ENCODE measurements at places on chromosomes 7 and 10.

DNA sequence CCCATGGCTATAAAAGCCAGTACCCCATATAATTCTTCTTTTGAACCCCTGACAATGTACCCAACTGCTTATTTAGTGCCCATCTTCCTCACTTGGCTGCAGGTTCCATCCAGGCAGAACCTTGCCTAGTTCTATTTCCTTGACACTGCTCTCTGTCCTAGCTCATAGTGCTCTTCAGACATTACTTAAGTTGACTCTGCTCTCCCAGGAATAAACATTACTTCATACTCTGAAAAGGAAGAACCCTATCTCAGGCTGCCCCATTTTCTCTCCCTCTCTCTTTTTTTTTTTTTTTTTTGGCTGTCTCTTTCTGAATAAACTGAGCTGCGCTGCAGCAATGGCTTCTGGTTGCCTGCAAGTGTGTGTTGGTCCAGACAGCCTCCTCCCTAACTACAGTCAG lies 21.0 kb downstream of the ACTA2 start:
- no peak for DNase-seq

DNA sequence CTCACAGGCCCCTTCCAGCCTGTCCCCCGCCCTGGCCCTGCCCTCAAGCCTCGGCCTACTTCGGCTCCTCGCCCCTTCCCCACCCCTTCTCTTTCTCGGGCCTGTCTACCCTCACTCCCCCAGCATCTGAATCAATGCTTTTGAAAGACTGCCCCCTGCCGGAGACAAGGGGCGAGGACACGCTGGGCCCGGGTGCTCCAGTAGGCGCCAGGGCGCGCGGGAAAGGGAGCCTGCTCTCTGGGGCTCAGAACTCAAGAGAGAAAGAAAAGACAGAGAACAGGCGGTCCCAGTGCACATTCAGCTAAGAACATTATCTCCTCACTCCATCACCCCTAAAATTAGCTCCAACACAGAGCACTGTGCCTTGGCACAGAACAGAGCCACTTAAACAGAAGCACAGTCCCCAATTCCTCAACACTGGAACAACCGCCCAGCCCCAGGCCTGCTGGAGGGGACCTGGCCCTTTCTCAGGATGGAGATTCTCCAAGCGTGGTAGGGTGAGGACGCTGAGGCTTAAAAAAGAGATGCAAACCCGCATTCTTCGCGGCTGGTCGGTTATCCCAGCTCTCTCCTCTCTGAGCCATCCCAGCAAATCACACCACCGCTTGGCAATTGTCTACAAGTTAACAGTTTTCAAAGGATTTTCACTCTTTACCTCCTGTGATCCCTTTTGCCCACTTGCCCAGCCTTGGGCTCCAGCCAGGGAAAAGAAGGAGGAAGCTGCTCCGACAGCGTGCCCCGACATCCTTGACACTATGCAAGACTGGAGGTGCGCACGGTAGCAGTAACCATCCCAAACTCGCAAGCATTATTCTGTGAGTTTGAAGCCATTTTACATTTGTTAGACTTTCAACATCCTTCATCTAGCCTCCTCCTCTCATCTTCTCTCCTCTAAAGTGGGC lies 2.1 kb downstream of the GIGYF1 start:
- DNase-seq: peak; percentile 52

- DNase-seq: no peak
These were observed 105.6 kb downstream of the RNLS start for GRCh38 chr10:88477343-88478085.

DNA sequence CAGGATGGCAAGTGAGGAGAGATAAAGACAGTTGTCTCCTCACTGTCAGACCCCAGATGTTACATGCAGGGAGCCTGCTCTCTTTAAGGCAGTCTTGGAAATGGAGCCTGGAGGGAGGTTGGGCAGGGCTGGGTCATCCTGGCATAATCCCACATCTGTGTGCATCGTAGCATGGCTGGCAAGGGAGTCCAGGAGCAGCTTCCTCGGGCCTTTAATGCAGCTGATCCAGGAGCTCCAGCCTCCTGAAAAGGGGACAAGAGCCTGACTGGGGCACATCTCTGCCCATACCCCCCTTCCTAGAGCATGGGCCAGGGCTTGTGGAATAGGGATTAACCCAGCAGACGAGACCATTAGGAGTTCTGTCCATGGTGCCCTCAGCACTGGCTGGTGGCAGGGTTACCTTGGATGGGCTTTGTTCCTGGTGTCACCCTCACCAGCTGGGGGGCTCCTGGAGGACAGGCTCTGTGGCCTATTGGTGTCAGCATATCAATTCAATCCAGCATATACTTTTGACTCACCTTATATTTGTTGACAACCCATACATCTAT lies 34.9 kb downstream of the TBATA start:
- DNase-seq: no peak

DNA sequence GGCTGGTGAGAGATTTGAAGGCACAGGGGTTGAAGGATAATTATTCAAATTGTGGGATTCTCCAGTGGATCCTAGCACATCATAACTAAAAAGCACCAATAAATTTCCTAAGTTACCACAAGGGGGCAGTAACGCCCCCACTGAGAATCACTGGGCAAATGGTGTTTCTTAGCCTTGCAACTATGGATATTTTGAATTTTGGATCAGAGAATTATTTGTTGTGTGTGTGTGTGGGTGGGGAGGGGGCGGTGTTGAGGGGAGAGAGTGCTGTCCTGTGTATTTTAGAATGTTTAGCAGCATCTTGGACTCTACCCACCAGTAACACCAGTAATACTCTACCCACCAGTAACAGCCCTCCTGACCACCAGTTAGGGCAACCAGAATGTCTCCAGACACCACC lies 63.3 kb upstream of the PRKG1 start:
- DNase-seq: peak; percentile 27

DNA sequence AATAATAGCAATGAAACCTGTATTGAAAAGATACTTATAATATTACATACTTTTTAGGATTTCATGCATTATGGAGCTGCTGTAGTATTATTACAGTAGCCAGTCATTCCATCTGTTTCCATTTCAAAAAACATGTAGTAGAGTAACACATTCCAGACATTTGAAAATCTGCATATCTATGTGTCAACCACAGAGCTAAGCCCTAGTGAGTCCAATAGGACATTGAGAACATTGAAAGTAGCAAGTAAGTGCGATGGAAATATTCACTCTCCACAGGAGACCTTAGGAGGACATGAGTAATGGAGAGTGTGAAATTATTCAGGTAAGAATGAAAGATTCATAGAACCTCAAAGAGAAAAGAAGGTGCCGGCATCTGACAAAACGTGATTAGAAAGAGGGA lies 15.3 kb downstream of the NSMCE4A start:
- DNase-seq: no peak

DNA sequence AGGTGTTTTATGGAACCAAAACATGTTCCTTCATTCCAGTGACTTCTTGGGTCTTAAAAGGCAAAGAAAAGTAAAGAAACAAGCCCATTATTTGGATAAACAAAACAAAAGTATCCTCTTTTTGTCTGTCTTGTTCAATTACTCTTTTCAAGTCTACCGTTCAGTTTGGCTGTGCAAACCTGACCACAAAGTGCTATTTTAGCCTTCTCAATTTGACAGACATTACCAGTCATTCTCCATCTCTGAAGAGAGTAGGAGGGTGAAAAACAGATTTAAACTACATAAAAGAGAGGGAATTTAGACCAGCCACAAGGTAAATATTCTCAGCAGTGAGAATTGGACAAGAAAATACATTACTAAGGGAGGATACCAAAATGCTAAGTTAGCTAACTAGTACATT lies 145.2 kb downstream of the GRM3 start:
- DNase-seq: no peak

DNA sequence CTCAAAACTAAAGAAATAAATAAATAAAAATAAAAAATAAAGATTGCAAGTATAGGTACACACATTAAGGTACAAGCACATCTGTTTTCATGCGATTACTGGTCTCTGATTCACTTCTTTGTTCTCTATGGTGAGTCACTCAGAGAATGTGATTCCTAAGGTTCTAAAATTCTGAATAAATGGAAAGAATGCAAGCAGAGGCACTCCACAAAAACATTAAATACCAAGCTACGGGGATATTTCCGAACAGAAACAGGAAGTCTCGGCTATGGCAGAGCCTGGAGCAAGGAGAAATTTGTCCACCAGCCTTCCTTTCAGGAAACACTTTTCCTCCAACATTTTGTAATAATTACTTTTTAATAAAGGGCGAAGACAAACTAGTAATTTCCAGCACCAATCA lies 1.4 kb downstream of the VOPP1 start:
- no peak for DNase-seq

- peak; percentile 13 for DNase-seq
These were observed 65.6 kb downstream of the POM121L12 start for GRCh38 chr7:53101026-53101425.

DNA sequence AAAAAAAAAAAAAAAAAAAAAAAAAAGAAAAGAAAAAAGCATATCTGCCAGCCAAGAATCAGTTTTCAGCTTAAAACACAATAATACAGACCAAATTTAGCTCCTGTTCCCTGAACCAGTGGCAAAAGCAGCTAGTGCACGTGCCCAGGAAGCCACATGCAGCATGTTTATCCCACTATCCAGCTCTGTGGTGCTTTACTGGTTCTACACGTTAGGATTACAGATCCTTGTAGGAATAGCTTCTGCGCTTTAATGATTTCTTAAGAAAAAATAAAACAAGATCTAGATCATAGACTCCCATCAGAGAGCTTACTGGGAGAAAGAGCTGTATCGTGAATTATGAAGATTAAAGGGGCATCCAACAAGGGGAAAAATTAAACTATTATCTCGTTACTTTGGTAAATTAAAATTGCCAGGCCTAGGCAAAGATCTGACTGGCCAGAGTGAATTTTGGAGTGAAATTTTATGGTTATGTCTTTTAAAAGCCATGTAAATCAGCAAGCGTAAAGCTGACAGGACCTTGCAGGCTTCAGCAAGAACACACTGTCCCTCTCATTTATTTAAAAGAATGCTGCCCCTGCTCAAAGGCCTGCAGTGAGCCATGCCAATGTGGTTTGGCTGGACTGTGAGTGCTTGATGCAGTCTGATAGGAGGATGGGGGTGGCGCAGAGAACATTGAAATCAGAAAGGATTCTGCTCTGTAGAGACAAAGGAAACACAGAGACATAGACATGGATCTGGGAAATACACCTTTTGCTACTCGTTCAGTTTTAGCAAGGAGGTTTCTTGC lies 177.3 kb upstream of the PHYHIPL start:
- no peak for DNase-seq

- no peak for DNase-seq
These were observed 608.3 kb upstream of the FOXK1 start for GRCh38 chr7:4073750-4074149.

- DNase-seq: no peak
These were observed 11.7 kb upstream of the RAMP3 start for GRCh38 chr7:45145881-45146280.

GRCh38 chr10:61592581-61592980 lies 70.1 kb upstream of the CABCOCO1 start:
- DNase-seq: no peak

- DNase-seq: peak; percentile 58
These were observed 77.1 kb downstream of the CREM start for GRCh38 chr10:35203745-35204144.

DNA sequence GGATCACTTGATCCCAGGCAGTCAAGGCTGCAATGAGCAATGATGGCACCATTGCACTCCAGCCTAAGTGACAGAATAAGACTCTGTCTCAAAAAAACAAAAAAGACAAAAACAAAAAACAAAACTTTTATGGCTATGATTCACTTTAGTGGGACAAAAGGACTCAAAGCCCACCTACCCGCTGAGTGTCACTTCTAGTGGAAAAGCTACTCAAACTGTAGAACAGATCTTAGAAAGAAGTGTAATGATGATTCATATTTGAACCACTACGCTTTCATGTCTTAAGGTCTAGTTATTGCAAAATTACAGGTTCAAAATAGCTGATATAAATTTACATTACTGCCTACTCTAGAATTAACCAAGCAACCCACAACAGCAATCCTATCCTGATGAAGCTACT lies 47.1 kb upstream of the OTUD1 start:
- no peak for DNase-seq

DNA sequence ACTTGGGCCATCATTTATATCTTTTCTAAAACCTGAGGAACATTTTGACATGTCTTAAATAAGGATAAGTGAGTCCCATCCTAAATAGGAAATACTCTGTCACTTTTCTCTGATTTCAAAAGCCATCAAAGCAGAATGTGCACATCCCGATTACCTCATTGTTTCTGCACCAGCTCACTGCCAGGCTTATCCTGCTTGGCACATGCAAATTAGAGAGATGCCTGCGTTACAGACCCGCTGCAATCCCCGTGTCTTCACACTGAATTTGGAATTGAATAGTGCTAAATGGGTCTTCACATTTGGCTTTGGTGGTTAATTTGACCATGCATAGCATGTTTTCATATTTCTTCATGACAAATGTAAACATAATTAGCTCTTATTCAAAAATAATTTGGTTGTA lies 279.5 kb downstream of the WDR37 start:
- DNase-seq: no peak

- DNase-seq: no peak
These were observed 470.7 kb upstream of the AKR1E2 start for GRCh38 chr10:4355350-4355749.

DNA sequence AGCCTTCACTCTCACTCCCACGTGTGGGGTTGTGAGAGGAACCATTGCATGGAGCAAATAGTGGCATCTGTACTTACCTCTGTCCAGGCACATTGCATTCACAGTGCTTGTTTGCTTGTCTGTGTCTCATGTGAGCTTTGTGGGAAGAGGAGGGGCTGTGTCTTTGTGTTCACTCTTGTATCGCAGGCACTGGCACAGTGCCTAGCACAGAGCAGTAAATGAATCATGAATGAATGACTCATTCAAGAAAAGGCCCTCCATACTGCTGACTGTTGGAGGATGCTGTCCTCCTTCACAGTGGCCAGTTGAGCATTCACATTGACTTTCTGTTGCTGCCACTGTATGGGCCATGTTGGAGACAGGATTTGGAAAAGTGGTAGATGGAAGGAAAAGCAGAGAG lies 125.3 kb downstream of the SORCS3 start:
- no peak for DNase-seq

DNA sequence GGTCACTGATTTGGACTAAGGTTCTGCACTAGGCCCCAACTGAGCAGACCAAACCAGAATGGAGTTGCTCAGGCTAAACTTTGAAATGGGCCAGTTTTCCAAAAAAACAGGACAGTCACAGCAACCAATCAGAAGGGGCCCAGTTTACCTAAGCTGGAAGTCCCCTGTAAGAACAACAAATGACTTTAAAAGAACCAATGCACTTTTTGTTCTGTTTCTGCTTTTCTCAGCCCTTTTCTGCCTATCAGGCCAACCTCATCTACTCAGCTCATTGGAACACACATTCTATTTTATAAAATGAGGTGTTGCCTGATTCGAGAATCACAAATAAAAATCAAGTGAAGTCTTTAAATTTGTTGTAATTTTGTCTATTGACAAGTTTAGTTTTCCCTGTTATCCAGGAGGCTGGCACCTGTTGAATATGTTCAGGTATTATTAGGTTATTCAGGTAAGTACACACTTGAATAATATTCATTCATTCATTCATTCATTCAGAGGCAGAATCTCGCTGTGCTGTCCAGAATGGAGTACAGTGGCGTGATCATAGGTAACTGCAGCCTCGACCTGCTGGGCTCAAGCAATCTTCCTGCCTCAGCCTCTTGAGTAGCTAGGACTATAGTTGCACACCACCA lies 168.7 kb downstream of the TAX1BP1 start:
- DNase-seq: no peak

- DNase-seq: no peak
These were observed 128.4 kb downstream of the ZFAND4 start for GRCh38 chr10:45544191-45544590.

GRCh38 chr10:20879136-20879535 lies 18.0 kb downstream of the NEBL start:
- DNase-seq: peak; percentile 79
